ENCODE measurements at places on chromosomes 2 and 18. TPM values are rescaled to one million over a fixed set of nuclear protein-coding genes. Genes with fewer than 3 reads are reported as not detected.

GRCh38 chr18:69755041-69755440 is 192.6 kb downstream of the CD226 start:
- peak; percentile 34 for DNase-seq

GRCh38 chr2:232869138-232870017 is 686 bp upstream of the SNORC start:
- no peak for DNase-seq

- DNase-seq, result peak; percentile 59
Observed at GRCh38 chr2:109341355-109342255, 212.6 kb downstream of the SH3RF3 start.

- DNase-seq, result no peak
Observed at GRCh38 chr2:166792808-166793207, 95.5 kb upstream of the XIRP2 start.

GRCh38 chr2:62406573-62407043 is 99.4 kb downstream of the TMEM17 start:
- peak; percentile 87 for DNase-seq

GRCh38 chr2:47309472-47309951 is 93.4 kb upstream of the MSH2 start:
- DNase-seq, result no peak

- no peak for DNase-seq
Observed at GRCh38 chr2:70347831-70348230, 46.0 kb upstream of the FAM136A start.

DNA sequence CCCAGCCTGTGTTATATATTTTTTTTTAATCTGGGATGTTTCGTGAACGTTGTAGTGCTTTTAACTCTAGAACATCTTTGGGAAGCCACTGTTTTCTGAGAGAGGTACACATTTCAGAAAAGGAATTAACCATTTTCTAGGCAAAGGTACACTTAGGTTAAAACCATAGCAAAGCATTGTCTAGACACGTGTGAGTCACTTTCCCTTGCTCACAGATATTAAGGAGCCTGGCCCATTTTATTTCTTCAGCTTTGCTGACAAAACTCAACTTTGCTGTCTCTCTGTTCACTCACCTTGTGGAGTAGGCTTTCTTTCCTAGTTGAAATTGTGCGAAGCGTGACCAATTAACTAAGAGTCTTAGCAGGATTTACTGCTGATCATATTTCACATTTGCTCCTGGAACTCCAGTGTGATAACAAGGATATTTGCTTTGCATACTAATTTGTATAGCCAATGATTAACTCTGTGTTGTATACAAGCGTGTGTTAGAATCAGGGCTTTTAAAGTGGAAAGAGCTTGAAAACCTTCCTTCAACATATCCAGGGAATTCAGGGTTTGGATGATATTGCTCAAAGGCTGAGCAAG is 215.0 kb upstream of the AGAP1 start:
- DNase-seq, result peak; percentile 4

DNA sequence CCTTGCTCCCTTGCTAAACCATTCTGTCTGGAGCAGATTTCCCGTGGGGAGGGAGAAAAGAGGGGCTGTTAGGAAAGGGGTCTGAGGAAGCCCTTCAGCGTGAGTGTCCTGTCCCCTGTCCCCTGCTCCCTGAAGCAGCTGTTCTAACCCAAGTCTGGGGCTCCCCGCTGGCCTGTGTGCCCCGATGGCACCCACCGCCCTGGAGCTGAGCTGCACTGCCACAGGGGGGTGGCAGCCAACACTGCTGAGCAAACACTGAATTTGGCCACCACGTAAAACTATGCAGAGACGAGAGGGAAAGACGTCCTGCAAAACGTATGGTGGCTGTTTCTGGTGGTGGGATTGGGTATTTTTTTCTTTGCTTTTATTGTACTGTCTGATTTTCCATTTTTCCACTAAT is 17.9 kb downstream of the KCNG2 start:
- no peak for DNase-seq

- no peak for DNase-seq
Observed at GRCh38 chr18:3631887-3632286, 181.9 kb downstream of the TGIF1 start.

DNA sequence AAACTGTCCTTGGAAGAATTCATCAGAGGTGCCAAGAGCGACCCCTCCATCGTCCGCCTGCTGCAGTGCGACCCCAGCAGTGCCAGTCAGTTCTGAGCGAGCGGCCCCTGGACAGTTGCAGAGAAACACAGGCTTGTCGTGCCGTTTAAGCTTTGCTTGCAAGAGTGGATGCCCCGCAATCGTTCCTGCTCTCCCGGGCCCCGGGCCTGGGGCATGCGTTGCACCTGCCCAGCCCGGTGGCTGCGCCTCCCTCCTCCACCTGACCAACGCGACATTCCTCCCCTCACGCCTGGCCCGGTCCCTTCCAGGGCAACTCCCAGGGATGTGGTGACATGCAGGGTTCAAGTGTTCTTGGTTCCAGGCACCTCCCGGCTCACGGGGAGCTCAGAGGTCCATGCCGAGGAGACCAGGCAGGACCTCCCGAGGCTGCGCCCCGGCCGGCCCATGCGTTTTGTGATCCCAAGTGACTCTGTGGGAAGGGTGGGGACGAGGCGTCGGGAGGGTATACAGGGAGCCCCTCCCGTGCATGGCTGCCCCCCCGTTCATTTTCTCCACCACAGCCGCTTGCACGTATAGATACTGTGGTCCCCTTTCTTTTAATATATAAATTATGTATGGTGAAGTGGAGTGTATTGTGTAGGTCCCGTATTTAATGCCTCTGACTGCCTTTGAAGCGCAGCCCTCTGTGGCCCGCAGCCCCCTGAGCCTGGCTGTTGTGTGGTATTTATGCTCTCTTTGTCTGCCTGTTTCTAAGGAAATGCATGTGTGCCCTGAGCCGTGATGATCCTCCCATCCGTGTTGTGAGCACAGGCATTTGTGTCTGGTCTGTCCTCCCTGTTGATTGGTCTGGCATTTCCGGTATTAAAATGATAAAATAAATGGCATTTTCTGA is 21.2 kb downstream of the ODC1 start:
- DNase-seq, result no peak

DNA sequence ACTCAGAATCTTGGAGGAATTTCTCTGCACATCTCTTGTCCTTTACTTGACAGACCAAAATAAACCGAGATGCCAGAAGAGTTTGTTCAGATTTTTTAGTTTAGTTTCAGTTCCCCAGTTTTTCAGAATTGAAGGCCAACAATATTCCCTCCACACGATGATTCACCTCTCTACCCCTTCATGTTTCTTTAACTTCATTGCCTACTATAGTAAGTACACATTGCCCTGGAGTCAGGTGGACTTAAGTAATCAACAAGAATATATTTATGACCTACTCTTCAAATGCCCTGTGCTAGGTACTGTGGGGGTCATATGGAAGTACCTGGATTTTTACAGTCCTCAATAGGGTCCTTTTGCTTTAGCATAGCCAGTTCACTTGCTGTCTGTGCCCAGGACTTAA is 79.6 kb upstream of the CTLA4 start:
- DNase-seq, result no peak

GRCh38 chr2:195494451-195494850 is 162.6 kb upstream of the SLC39A10 start:
- no peak for DNase-seq

GRCh38 chr18:75802681-75803080 is 375.2 kb upstream of the SMIM21 start:
- no peak for DNase-seq

GRCh38 chr2:64727013-64727767 is 73.5 kb upstream of the SERTAD2 start:
- no peak for DNase-seq

DNA sequence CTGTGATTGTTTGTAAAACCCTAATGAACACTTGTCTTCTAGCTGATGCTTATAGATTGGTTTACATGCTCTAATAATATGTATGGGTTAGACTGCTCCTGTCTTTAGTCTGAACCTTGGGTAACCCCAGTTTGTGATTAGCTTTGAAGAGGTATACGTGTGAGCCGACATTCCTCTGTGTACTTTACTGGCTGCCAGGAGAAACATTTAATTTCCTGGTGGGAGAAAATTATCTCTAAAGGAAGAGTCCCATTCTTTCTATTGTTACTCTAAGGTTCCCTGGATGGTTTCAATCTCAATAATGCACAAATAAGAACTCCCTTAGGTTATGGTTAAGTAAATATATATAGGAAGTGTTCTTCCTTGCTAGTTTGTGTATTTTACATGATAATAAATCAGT is 143.6 kb upstream of the ZSWIM2 start:
- no peak for DNase-seq

- peak; percentile 33 for DNase-seq
Observed at GRCh38 chr18:35460736-35461161, 37.0 kb downstream of the INO80C start.

- DNase-seq, result no peak
Observed at GRCh38 chr2:11009176-11009575, 97.4 kb downstream of the KCNF1 start.

DNA sequence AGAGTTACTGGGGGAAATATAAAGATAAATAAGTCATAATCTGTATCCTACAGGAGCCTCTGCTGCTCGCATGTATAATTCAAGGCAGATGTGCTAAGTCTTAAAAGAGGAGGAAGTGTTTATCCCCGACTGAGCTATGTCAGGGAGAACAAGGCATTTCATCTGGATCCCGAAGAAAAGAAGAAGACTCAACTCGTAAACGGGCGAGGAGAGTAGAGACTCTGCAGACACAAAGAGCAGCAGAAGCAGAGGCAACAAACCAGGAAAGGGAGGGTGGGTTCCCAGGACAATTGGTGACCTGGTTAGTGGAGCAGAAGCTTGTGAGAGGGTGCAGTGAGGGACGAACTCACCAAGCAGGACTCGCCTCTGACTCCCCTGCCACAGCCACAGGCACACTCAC is 368.6 kb downstream of the EIPR1 start:
- DNase-seq, result no peak

GRCh38 chr2:216210701-216211540 is 101.8 kb downstream of the XRCC5 start:
- peak; percentile 63 for DNase-seq

- DNase-seq, result no peak
Observed at GRCh38 chr2:98388601-98389250, 42.5 kb downstream of the CNGA3 start.

DNA sequence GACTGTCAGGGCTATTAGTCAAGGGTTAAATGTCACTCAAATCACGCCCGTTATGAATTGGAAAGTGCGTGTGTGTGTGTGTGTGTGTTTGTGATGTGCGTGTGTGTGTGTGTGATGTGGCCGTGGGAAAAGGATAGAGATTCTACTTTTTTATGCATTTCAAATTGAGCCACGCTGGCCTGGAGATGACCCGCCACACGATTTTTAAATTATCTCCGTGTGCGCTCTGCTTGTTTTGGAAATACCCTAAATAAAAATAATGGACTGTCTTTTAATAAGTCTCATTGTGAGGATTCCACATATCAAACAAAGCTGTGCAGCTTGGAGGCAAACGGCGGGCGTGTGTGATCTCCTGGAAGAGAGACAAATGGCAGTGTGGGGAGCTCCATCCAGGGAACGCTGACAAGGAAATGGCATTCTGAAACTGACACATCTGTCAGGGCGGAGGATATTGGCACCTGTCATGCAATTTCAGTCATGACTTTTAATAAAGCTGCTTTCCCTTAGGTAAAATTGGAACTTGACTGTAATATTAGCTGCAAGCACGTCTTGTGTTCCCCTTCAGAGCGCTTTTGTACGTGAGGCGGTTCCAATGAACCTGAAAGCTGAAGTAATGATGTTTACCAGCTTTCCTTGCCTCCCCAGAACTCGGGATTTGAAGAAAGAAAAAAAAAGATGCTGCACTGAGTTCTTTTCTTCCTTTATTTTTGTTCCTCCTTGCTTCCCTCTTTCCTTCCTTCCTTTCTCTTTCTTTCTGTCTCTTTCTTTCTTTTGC is 381.8 kb upstream of the SMIM21 start:
- no peak for DNase-seq

GRCh38 chr2:28276807-28277206 is 115.9 kb upstream of the FOSL2 start:
- no peak for DNase-seq

GRCh38 chr18:74996996-74997395 is 211.9 kb downstream of the PTGR3 start:
- DNase-seq, result no peak

DNA sequence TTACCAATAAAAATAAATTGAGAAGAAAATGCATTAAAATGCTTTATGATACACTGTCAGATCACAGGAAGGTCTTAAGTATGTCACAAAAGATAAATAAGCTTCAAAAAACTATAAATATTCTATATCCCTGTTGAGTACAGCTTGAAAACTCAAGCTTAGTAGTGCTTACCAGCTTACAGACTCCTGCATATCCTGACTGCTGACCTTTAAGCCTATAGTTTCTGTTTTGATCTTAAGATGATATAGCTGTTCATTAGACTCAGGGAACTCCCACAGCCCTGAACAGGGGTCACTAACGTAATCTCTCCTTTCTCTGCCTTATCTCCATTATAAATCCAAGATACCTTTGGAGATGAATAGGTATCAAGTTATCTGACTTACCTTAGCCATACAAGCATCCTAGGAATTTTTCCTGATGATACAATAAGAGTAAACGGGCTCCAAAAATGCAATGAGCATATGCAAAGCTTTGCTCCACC is 93.7 kb upstream of the RBBP8 start:
- no peak for DNase-seq

DNA sequence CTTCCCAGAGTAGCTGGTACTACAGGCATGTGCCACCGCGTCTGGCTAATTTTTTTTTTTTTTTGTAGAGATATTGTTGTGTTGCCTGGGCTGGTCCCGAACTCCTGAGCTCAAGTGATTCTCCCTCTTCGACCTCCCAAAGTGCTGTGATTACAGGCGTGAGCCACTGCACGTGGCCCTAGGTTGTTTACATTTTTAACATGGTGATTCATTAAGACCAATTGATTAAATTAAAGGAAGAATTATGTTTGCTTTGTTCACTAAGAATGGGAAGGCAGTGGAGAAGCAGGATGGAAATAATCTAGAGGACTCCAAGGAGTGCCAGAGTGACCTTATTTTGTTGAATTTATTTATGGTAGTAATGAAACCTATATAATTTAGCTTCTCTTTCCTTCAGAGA is 7.5 kb downstream of the LCLAT1 start:
- DNase-seq, result peak; percentile 44

GRCh38 chr2:203893840-203894239 is 26.3 kb downstream of the CTLA4 start:
- no peak for DNase-seq

The CD207 gene
- not detected for total RNA-seq

The RAB6C gene
- 0.02 TPM for total RNA-seq

The TEKT4 gene
- total RNA-seq, result not detected

The LIMS3 gene
- 0.17 TPM for total RNA-seq

The MYCN gene
- not detected for total RNA-seq

The REG3G gene
- not detected for total RNA-seq

The TDRD15 gene
- total RNA-seq, result not detected

The SERPINB10 gene
- total RNA-seq, result not detected

The ALLC gene
- not detected for total RNA-seq

The TCF23 gene
- not detected for total RNA-seq

The TXNL1 gene
- 123 TPM for total RNA-seq

The ACOXL gene
- total RNA-seq, result not detected

The ARHGEF4 gene
- 0.10 TPM for total RNA-seq

The C2orf76 gene
- total RNA-seq, result 11.2 TPM

The TMEM198 gene
- total RNA-seq, result 2.5 TPM

The LRP2 gene
- not detected for total RNA-seq

Measured in M059J (cell line).